ENCODE measurements at places on chromosomes 16 and 17.

DNA sequence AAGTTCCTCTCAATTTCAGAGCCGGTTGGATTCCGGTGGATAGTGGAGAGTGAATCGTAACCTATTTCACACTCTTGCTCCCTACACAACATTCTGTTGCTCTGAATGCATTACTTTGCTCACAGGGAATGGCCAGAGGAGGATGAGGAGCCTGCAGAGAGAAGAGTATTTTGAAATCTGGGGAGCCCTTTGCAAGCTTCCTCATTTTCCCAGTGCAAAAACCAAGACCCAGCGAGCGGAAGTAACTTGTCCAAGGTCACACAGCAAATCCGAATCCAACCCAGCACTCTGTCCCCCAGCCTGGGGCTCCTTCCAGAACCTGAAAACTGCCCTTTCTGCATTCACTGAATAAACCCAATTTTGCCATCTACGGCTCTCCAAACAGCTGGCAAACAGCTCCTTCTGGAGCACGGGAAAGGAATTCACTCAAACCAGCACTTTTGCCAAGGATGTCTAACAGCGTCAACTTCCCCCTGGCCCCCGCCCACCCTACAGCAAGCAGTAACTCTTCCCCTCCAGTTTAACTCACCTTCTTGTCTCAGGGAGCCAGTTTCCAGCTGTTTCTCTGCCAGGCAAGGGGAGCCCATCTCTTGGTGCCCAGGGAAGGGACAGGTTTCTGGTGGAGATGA, 557 bp downstream of the KCNG4 start:
- DNase-seq = no peak

GRCh38 chr17:41751288-41751687, 16.8 kb upstream of the HAP1 start:
- DNase-seq = no peak

DNA sequence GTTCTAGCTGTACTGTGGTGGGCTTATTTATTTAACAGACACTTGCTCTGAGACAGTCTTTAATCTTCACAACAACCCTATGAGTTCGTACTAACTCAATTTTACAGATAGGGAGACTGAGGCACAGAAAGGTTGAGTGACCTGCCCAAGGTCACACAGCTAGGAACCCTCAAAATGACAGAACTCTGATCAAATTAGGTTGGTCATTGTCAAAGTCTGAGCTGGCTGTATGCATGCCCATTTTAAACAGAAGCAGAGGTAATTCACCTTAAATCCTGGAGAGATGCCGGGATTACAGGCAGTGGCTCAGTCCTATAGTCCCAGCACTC, 24.9 kb downstream of the LAT start:
- no peak for DNase-seq

DNA sequence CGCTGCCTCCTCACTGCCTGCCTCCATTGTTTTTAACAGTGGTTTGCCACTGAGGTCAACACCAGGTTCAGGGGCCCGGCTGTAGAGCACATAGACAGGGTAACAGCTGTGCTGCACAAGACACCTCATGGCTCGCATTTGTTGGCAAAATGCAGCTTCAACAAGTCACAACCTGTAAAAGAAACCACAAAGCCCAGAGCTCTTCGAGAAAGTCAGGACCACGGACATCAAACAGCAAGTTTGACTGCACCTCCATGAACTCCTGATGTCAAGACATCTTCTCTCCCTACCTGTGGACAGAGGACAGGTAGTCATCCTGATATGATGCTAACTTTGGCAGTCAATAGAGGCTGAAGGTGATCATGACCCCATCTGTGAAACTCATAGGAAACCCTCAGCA, 142.4 kb upstream of the SOX9 start:
- no peak for DNase-seq

DNA sequence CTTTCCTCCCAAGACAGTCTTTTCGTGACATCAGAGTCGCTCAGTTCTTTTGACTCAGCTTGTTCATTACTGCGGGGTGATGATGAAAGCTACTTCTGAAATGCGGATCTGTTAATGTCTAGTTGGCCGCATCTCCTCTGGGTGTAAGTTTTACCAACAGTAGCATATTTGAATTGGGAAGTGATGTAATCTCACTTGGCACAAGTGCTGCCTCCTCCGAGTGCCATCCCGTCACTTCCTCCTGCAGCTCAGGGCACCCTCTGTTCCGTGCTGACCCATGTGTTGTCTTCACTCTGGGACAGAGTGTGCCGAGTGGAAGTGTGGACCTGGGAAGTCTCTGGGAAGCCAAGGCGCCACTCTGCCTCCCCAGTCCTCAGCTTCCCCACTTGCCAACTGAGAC, 8.9 kb downstream of the ADAD2 start:
- DNase-seq = no peak

GRCh38 chr17:80781211-80781610, 210.4 kb upstream of the CHMP6 start:
- DNase-seq = no peak

DNA sequence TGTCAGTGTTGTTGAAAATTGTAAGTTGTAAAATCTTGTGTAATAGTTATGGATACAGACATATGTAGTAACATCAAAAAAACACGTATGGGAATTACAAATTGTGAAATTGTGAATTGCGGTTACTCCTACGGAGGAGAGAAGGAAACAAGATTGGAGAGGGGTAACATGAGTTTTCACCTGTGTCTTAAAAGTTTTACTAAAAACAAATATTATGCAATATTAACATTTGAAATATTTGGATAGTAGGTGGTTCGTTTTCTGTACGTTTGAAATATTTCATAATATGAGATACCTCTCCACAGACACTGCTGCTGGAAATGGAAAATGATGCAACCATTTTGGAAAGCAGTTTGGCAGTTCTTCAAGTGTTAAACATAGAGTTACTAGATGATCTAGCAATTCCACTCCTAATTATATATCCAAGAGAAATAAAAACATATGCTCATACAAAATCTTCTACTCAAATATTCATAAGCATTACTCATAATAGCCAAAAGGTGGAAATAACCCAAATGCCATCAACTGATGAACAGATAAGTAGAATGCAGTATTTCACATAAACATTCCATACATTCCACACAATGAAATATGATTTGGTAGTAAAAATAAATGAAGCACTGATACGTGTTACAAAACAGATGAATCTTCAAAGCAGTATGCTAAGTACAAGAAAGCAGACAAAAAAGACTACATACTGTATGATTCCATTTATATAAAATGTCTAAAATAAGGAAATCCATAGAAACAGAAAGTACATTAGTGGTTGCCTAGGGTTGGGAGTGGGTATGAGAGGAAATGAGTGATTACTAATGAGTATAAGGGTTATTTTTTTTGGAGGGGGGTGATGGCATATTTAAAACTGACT, 40.7 kb upstream of the ABCA10 start:
- no peak for DNase-seq
